ENCODE measurements at places on chromosomes 13 and 19. TPM values are rescaled to one million over a fixed set of nuclear protein-coding genes. Genes with fewer than 3 reads are reported as not detected.

DNA sequence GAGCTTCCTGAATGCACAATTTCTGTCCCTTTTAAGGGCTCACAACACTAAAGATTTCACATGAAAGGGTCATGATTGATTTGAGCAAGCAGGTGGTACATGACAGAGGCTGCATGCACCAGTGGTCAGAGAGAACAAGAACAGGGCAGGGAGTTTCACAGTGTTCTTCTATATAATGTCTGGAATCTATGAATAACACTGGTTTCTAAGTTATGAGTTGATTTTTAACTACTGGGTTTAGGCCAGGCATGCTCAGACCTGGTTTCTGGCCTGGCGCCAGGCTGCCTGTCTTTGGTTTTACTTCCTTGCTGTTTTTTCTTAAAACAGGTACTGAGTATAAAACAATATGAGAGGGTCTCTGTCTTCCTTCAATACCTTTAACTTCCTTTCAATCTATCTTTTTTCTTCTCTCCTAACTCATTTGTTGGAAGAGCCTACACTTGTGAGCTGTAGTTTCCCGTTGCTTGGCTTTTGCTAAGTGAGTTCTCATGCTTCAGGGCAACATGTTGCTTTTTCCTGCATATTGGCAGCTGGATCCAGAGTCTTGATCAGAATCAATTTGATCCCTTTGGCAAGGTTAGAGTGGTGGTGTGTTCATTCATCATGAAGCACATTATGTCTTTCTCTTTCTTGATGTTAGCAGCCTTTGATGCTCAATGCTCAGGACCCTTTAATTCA is 38.5 kb upstream of the FGF14 start:
- DNase-seq = no peak

The ELSPBP1 gene
- polyA plus RNA-seq = not detected

DNA sequence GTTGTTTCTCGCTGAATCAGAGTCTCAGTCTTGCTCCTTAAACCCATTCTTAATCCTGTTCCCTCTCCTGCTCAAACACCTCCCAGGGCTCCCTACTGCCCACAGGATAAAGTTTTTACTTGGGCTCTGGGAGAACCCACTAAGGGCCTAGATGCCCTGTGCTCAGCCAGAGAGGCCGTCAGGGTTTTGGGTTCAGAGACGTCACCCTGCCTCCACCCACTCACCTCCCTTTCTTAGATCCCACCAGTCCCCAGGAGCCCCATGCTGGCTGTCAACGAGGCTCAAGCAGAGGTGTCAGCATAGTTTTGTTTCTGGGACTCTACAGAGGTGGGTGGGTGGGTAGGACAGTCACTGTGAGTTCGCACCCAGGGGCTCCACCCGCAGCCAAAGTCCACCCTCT is 15.5 kb upstream of the CYP4F2 start:
- DNase-seq = no peak

The CRLF1 gene
- polyA plus RNA-seq = 0.18 TPM

The ZNF382 gene
- polyA plus RNA-seq = 1.8 TPM

DNA sequence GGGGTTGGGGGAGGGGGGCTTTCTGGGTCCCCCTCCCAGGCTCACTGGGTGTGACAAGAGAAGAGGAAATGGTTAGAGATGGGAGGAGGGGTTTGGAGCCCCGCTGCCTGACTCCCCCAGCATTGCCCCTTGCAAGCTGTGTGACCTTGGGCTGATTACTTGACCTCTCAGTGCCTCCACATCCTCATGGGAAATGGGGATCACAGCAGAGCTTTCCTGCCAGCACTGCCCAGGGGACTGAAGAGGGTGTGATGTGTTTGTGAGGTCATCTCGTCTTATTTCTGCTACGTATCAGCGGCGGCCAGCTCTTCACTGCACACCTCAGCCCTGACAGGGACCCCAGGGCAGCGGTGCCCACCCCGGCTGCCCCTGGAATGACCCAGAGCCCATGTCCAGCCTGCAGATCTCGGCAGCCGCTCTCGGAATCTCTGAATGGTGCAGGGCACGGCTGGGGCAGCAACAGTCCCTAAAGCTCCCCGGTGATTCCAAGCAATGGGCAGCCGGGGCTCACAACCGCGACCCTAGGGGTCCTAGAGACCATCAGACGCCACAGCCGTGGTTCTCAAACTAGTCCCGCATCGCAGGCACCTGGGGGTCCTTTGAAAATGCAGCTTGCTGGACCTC is 8.4 kb downstream of the PNMA8B start:
- peak; percentile 13 for DNase-seq

The ZNF98 gene
- polyA plus RNA-seq = not detected

The CCNE1 gene
- 8.1 TPM for polyA plus RNA-seq

- no peak for DNase-seq
Observed at GRCh38 chr13:53237696-53238095, 209.1 kb downstream of the OLFM4 start.

DNA sequence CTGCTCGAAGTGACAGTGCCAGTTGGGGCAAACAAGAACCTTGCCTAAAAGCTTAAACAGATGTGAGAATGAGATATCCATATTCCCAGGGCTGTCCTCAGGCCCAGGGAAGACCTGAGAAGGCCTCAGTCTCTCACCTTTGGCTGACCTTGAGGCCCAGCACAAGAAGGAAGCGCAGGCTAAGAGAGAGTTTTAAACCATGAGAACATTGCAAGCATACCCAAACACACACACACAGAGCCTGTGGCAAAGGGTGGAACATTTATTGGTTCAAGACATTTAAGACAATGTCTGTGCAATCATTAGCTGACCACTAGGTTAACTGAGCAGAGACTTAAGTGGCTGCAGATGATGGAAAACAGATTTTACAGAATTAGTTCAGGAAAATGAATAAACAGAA is 248.2 kb downstream of the NBEA start:
- DNase-seq = no peak

DNA sequence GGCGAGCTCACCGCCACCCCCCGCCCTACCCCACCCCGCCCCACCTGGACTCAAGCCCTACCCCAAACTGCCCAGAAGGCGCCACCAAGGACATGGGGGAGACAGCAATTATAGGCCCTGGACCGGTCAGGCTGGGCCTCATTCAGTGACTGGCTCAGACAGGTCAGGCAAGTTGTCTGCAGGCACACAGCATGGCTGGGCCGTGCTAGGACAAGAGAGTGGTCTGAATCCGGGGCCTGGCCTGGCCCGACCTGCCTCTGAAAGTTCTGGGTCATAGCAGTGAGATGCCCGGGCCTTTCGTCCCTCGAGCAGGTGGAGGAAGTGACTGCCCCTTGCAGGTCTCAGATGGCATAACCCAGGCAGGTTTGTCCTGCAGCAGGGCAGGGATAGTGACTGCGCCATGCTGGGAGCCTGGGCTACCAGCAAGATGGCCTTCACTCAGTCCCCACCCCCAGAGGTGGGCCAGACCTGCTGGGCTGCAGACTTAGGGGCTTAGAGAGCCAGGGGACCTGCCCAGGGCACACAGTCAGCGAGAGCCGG is 21.0 kb downstream of the COMP start:
- DNase-seq = no peak

DNA sequence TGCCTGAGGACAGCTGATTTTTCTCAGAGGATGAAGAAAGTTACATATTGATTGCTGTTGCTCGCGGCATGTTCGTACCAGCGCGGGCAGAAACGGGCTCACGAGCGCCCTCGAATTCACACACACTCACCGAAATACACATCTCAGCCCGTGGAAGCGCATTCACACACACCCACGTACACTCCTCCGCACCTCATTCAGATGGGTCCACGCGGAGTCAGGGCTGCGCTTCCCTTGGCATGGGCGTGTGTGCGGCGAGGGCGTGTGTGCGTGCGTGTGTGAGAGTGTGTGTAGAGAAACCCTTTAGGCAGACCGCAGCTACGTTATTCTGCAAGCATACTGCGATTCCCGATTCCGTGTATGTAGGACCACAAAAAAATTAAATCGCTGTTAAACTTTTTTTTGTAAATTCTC is 2.1 kb upstream of the PCDH17 start:
- DNase-seq = no peak

The ADGRL1 gene
- polyA plus RNA-seq = 9.0 TPM

The SLC7A10 gene
- polyA plus RNA-seq = not detected

GRCh38 chr13:79307866-79308298 is 98.2 kb downstream of the RBM26 start:
- no peak for DNase-seq

DNA sequence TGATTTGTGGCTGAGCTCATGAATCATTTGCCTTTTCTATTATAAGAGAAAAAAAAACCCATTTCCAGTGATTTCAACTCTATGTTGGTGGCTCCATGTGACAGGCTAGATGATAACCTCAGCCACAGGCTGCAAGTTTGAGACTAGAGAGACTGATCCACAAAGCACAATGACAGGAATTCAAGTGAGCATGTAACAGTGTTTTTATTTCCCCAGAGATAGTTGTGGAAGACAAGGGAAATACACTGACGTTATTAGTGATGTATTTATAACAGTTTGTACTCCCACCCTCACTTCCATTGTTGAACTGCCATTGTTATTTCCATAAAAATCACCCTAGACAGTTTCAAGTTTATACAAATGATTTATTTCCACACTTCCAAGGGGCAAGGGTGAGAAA is 27.9 kb upstream of the EDNRB start:
- peak; percentile 39 for DNase-seq

All from endothelial cell of umbilical vein (primary cell).